Fibroblast of skin of right quadriceps (primary cell): ENCODE measurements at places on chromosomes 6 and 20.

- peak; percentile 84 for DNase-seq
Measured at GRCh38 chr6:107692351-107692750, 131.8 kb downstream of the SCML4 start.

DNA sequence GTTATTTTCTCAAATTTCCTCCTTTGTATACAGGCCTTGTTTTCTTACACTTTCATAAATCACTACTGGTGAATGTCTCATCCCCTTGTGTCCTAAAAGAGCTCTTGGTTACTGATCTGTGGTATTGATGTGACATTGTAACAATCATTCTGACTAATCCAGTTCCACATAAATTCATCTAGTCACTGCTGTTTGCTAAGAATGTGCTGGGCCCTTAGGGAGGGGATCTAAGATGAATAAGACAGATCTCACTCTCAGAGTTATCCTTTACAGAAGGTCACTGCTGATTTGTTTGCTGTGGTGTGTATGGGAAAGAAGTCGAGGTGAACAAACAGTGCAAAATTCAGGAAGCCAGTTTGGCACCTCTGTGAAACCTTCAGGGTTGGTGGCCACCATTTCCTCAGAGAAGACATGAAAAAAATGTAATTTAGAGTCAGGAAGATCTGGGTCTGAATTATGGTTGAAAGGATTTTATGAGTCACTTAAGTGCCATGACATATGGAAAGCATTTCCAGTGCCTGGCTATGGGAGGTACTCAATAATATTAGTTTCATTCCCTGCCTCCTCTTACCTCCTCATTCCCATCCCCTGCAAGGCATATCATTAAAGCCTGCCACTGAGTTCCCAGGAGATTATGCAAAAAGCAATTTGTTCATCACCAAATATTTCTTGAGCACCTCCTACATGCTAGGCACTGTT, 121.8 kb downstream of the COL9A1 start:
- peak; percentile 82 for DNase-seq

DNA sequence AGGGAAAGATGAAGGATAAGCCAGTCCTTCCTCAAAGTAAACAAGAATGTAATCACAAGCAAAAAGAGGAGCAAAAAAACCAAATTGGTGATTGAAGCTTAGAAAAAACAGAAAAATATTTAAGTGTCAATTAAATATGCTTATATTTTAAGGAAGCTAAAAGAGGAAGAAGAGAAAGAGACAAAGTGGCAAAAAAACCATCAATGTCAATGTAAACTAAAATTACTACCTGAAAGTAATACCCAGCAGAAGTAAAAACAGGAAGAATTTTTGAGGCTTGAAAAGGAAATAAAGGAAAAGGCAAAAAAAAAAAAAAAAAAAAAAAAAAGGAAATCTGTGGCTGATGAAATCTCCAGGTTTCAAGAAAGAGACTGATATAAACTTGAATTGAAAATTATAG, 36.2 kb upstream of the OGFRL1 start:
- no peak for DNase-seq

- DNase-seq: no peak
Measured at GRCh38 chr20:58697201-58697866, 4.7 kb downstream of the NPEPL1 start.

- no peak for DNase-seq
Measured at GRCh38 chr6:7135755-7136154, 28.0 kb downstream of the RREB1 start.
